Neural crest cell (in vitro differentiated cells): ENCODE measurements at places on chromosomes 2 and 18. TPM values are rescaled to one million over a fixed set of nuclear protein-coding genes. Genes with fewer than 3 reads are reported as not detected.

- peaks cover 5% of the 10 kb centered on the region for H3K27me3 ChIP-seq
- H3K4me1 ChIP-seq: peaks cover 4% of the 10 kb centered on the region
These were observed 8.7 kb upstream of the RPRD1A start for GRCh38 chr18:36075862-36076587.

The ALPG gene
- not detected in 2 replicates for total RNA-seq

DNA sequence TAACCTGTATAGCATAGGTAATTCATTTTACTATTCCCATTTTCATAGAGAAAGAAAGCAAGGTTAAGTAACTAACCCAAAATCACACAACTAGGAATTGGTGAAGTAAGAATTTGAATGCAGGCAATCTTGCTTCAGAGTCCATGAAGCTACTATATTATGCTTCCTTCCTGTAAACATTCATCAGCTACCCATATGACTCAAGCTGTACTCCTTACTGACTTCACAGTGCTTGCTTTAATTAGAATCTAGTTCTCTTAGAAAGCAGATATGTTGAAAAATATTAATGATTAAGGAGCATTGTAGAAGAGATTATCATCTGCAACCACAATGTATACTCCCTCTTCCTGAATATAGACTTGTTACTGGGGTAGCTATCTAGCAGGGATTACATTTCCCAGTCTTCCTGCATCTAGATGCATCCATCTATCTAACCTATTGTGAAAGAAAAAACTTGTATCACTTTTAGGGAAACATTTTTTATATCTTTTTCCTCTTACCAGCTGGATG is 961.6 kb upstream of the CHAC2 start:
- no peak overlapping the region for H3K27ac ChIP-seq
- no peaks in the 10 kb centered on the region for H3K36me3 ChIP-seq
- H3K4me3 ChIP-seq: no peak overlapping the region
- no peaks in the 10 kb centered on the region for H3K4me1 ChIP-seq

The KLHL30 gene
- total RNA-seq: 0.23 and 0.25 TPM in 2 replicates

- H3K27me3 ChIP-seq: peaks cover 12% of the 10 kb centered on the region
- no peak overlapping the region for H3K4me3 ChIP-seq
- DNase-seq: no peak
- H3K4me1 ChIP-seq: peaks cover under 1% of the 10 kb centered on the region
These were observed 370.5 kb downstream of the EIPR1 start for GRCh38 chr2:3007135-3007534.

- no peaks in the 10 kb centered on the region for H3K27me3 ChIP-seq
- H3K36me3 ChIP-seq: peaks cover 2% of the 10 kb centered on the region
- H3K27ac ChIP-seq: no peak overlapping the region
- H3K4me3 ChIP-seq: no peak overlapping the region
- H3K4me1 ChIP-seq: no peaks in the 10 kb centered on the region
These were observed 90.6 kb upstream of the CCDC141 start for GRCh38 chr2:179140571-179140970.

DNA sequence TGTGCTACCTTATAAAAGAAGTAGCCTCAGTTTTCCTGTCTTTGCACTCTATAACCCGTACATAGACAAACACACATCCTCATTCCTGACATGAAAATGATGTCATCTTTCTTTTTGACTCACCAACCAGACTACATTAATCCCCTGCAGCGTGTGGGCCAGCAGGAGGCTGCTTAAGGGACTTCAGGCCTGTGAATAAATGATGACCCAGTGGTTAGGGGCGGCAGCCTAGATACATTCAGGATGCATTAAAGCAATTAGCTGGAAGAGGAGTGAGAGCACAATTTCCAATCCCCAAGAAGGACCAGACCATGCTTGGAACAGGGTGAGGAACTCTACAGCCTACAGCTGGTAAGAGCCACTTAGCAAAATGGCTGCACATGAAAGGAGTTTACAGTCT is 57.3 kb upstream of the KLF7 start:
- H3K36me3 ChIP-seq: no peaks in the 10 kb centered on the region
- H3K4me3 ChIP-seq: no peak overlapping the region
- no peaks in the 10 kb centered on the region for H3K27me3 ChIP-seq
- H3K27ac ChIP-seq: no peak overlapping the region

DNA sequence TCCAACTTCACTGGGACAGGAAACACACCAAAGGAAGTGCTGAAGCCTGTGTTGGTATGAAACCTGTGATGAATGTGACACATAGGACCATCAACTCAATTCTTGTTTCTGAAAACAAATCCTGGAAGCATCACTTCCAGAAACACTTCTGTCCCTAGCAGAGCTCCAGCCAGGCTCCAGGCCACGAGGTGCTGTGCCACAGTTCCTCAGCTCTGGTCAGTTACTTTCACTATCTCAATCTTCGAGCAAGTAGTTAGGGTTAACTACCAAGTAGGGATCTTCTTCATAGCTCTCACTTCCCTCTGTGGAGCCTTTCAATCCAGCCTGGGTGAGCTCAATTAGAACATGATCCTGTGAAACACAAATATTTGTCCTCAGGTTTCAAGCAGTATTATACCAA is 3.6 kb upstream of the LCT start:
- H3K4me3 ChIP-seq: no peak overlapping the region
- H3K4me1 ChIP-seq: peaks cover 9% of the 10 kb centered on the region
- H3K36me3 ChIP-seq: peaks cover 20% of the 10 kb centered on the region

DNA sequence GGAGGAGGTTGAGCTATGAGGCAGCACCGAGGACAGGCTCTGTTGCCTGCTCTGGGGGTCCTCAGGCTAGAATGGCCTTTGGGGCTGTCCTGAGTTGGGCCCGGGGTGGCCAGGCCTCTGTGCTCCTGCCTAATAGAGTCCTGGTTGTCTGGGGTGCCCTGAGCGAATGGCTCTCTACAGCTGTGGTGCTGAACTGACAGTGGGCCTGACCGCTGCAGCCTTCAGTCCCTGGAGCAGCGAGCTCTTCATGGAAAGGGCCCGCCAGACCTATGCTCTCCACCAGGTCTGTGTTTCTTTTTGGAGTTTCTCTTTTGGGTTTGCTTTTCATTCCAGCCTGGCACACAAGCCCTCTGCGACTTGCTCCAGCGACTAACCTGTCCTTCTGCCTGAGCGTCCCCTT is 679.0 kb upstream of the RAB6C start:
- no peak overlapping the region for H3K27ac ChIP-seq
- H3K36me3 ChIP-seq: no peaks in the 10 kb centered on the region
- no peak for DNase-seq
- H3K27me3 ChIP-seq: peaks cover 3% of the 10 kb centered on the region

GRCh38 chr18:23883277-23883790 is 131.2 kb upstream of the TTC39C start:
- H3K4me3 ChIP-seq: no peak overlapping the region
- H3K27me3 ChIP-seq: no peaks in the 10 kb centered on the region
- no peaks in the 10 kb centered on the region for H3K36me3 ChIP-seq
- peak overlapping the region; percentile 57 for H3K27ac ChIP-seq
- no peak for DNase-seq

DNA sequence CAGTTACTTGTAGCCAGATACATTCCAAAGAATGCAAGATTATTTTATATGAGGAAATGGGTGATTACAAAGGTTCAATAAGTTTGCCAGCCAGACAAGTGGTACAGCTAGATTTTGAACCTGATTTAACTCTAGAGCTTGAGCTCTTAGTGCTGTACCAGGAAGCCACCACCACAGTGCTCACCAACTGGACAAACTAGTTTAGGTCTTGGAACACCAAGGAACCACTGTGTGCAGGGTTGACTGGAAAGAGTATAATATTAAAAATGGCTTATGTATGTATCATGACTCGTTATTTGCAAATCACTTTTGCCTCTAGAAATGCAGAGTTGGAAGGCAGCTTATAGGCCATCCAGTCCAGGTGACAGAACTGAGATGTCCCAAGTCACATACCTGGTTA is 177.2 kb downstream of the TXNL1 start:
- H3K27me3 ChIP-seq: no peaks in the 10 kb centered on the region
- H3K27ac ChIP-seq: no peak overlapping the region
- peaks cover 3% of the 10 kb centered on the region for H3K36me3 ChIP-seq
- H3K4me1 ChIP-seq: no peaks in the 10 kb centered on the region
- no peak for DNase-seq
- H3K4me3 ChIP-seq: no peak overlapping the region

The SIX3 gene
- total RNA-seq: not detected in 2 replicates

The GALNT1 gene
- 92.3 and 93.5 TPM in 2 replicates for total RNA-seq

The UGT1A10 gene
- not detected in 2 replicates for total RNA-seq

The FBXO36 gene
- total RNA-seq: 3.2 and 3.5 TPM in 2 replicates

GRCh38 chr2:173654896-173655265 is 300.2 kb downstream of the CDCA7 start:
- no peaks in the 10 kb centered on the region for H3K36me3 ChIP-seq
- H3K27ac ChIP-seq: no peak overlapping the region
- no peak for DNase-seq
- H3K4me3 ChIP-seq: no peak overlapping the region
- H3K27me3 ChIP-seq: no peaks in the 10 kb centered on the region

The LBX2 gene
- total RNA-seq: 0.28 TPM in 1 of 2 replicates, not detected in the other

- no peak for DNase-seq
- H3K36me3 ChIP-seq: no peaks in the 10 kb centered on the region
- H3K27me3 ChIP-seq: no peaks in the 10 kb centered on the region
- H3K4me1 ChIP-seq: peaks cover 8% of the 10 kb centered on the region
These were observed 153.0 kb downstream of the TMEM247 start for GRCh38 chr2:46632349-46632748.

DNA sequence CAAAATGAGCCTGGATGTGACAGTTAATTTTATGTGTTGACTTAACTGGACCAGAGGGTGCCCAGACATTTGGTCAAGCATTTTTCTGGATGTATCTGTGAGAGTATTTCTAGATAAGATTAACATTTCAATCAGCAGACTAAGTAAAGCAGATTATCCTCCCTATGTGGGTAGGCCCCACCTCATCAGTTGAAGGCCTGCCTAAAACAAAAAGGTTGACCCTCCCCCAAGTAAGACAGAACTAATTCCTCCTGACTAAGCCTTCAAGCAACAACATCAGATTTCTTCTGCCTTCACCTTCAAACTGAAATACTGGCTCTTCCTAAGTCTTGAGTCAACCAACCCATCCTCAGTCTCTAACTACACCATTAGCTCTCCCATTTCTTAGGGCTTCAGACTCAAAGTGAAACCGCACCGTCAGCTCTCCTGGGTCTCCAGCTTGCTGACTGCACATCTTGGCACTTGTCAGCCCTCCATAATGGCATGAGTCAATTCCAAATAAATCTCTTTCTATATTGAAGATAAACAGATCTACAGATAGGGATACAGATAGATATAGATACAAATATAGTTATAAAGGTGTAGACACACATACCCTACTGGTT is 47.9 kb downstream of the MEMO1 start:
- H3K4me1 ChIP-seq: peaks cover 3% of the 10 kb centered on the region
- no peaks in the 10 kb centered on the region for H3K36me3 ChIP-seq
- H3K4me3 ChIP-seq: no peak overlapping the region
- H3K27me3 ChIP-seq: no peaks in the 10 kb centered on the region
- no peak overlapping the region for H3K27ac ChIP-seq

DNA sequence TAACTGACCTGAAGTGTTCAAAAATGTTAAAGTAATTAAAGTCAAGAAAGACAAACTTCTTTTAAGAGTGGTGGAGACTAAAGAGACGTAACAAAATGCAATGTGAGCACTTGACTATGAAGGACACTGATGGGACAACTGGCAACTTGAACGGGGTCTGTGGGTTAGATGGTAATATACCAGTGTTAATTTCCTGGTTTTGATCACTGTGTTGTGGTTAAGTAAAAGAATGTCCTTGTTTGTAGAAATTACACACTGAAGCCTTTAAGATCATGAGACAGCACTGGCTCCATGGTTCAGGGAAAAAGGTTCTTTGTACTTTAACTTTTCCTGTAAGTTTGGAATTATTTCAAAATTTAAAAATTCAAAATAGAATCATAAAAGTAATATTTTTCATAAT is 58.2 kb downstream of the REL start:
- H3K4me1 ChIP-seq: peaks cover 5% of the 10 kb centered on the region
- no peaks in the 10 kb centered on the region for H3K27me3 ChIP-seq
- DNase-seq: no peak
- peaks cover 6% of the 10 kb centered on the region for H3K36me3 ChIP-seq
- H3K4me3 ChIP-seq: no peak overlapping the region

- peaks cover 14% of the 10 kb centered on the region for H3K4me1 ChIP-seq
- peaks cover 3% of the 10 kb centered on the region for H3K36me3 ChIP-seq
- no peaks in the 10 kb centered on the region for H3K27me3 ChIP-seq
- H3K4me3 ChIP-seq: no peak overlapping the region
- DNase-seq: no peak
These were observed 377.3 kb downstream of the LNPK start for GRCh38 chr2:175624785-175625184.

The NEB gene
- 0.57 and 0.77 TPM in 2 replicates for total RNA-seq

DNA sequence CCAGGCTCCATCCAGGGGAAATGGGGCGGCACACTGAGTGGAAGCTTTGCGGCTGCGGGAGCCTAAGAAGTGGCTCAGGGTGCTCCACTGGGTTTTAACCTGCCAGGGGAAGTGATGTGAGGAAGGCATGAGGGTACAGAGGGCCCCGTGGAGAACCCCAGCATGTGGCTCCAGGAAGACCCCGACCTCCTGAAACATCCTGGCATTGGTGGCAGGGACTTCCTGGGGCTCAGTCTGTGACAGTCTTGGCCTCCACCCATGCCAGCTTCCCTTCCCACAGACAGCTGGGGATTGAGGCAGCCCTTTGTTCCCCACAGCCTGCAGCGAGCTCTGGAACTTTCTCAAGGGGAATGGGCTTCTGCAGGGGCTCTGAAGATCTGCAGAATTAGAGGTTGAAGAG is 146.6 kb downstream of the TNS1 start:
- DNase-seq: no peak
- H3K27me3 ChIP-seq: no peaks in the 10 kb centered on the region
- peaks cover 26% of the 10 kb centered on the region for H3K4me1 ChIP-seq
- no peak overlapping the region for H3K27ac ChIP-seq

DNA sequence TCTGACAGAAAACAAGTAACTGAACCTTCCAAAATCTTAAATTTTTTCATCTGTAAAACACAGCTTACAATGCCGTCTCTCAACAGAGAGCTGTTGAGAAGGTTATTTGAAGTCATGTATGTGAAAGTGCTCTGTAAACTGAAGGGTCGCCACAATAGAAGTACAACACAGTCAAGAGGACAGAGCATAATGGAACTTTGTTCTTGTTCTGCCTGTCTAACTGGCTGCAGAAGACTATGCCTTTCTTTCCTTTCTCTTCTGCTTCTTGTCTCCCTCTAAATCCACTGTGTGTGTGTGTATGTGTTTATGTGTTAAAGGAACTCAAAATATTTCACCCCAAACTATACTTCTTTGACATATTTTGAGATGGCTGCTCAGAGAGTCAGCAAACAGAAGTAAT is 365.8 kb upstream of the RND3 start:
- H3K27ac ChIP-seq: no peak overlapping the region
- peaks cover 57% of the 10 kb centered on the region for H3K4me1 ChIP-seq
- peak overlapping the region; percentile 6 for H3K4me3 ChIP-seq
- H3K27me3 ChIP-seq: no peaks in the 10 kb centered on the region
- DNase-seq: no peak
